Cardiac septum (tissue), 1 donor: ENCODE measurements at places on chromosomes 5 and 9. TPM values are rescaled to one million over a fixed set of nuclear protein-coding genes. Genes with fewer than 3 reads are reported as not detected.

NR2F1-AS1 gene
- total RNA-seq: 0.89 TPM

- DNase-seq: no peak
Measured at GRCh38 chr5:6333182-6333905, 45.0 kb downstream of the MED10 start.

DNA sequence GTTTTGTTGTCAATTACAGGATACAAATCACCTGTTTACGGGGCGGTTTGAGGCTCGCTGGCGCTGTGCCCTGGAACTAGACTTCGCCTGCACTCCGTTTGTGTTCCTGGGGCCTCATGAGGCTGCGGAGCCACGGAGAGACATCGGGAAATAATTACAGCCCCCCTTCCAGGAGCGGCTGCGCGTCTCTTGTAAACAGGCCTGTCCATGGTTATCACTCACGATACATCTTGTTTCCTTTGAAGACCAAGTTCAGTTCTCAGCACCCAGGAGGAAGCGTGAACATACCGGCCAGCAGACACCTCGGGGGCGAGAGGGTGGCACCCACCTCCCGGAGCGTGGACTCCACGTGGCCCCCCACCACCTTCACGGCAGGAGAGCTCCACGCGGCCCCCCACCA lies 297.1 kb upstream of the IRX4 start:
- no peak for DNase-seq

ANKDD1B gene
- total RNA-seq: 0.38 TPM

DNA sequence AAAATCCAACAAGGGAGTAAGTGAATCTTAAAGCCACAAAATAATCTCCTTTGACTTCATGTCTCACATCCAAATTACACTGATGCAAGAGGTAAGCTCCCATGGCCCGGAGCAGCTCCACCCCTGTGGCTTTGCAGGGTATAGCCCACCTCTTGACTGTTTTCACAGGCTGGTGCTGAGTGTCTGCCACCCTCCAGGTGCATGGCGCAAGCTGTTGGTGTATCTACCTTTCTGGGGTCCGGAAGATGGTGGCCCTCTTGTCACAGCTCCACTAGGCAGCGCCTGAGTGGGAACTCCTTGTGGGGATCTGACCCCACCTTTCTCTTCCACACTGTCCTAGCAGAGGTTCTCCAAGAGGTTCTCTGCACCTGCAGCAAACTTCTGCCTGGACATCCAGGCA lies 1051.1 kb upstream of the CDH6 start:
- DNase-seq: no peak

GRCh38 chr5:177432839-177433657 lies 6.6 kb downstream of the GRK6 start:
- DNase-seq: no peak

DNA sequence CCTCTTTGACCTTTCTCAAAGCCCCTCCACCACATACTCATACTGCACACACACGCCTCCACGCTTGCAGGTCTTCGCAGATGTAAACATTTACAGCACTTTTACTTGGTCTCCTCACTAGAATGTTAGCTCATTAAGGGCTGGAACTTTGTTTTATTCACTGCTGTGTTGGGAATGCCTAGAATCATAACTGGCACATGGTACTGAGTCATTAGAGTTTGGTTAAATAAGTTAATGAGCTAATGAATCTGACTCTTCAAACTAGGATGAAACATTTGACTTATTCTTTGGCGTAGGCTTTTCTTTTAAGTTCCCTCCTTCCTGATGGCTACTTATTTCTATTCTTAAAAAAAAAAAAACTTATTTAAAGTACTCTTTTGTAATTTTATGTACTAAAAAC lies 28.9 kb downstream of the MAN2A1 start:
- no peak for DNase-seq

- no peak for DNase-seq
Measured at GRCh38 chr9:113444736-113445135, 18.8 kb upstream of the RGS3 start.

GRCh38 chr9:126156898-126157297 lies 169.7 kb upstream of the MVB12B start:
- peak; percentile 57 for DNase-seq

DNA sequence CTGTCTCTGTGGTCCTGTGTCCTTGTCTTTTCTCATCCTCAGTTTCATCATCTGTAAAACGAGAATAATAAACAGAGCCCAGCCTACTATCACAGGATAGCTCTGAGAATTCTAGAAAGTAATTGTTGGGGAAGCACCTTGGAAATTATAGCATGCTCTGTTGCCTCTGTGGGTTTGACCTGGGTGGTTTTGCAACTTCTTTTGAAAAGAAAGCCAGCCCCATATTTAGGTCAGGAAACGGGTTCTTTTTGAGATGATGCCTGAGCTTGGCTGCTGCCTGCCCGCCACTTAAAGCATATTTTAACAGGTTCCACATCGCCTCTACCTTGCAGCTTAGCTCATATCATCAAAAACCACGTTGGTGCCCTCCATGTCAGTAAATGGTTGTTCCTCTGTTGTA lies 111.1 kb downstream of the TLR4 start:
- DNase-seq: no peak

PRELID2 gene
- 10.5 TPM for total RNA-seq

GARIN3 gene
- total RNA-seq: not detected

DNA sequence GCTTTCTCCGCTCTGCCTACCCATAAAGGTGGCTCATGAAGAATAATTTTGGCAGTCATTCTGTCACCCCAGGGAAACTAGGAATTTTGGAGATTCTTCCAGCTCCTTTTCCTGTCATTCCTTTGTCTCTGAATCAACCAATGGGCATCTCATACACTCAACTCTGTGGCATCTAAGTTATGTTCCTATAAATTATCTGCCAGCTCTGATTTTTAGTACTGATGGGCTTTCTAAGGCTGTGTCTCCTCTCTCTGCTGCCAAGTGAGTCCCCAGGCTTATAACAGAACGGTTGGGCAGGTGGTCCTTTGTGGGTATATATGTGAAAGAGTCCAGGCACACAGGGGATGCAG lies 226.8 kb downstream of the NMUR2 start:
- DNase-seq: no peak

- DNase-seq: no peak
Measured at GRCh38 chr5:62592558-62592957, 13.9 kb downstream of the LRRC70 start.

DNA sequence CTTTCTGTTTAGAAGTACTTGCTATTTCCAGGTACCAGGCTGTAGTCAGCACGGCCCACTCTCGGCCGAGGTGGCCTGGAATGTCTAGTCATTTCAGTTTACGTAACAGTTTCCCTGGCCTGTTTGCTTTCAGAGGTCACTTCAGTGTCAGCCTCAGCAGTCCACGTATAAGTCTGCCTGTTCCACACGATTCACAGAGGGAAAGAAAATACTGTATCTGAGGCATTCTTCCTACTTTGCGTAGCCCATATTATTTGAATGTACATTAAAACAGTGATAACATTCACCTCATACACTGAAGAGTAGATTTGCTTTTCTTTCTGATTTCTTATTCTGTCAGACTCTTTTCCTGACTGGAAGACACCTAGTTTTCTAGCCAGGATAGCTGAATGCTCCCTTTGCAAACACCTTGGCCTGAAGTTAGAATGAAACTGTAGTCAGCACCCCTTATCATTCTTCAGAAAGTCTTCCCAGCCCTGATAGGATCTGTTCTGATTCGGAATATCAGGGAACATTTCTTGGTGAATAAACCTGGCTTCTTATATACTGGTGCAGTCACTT lies 140.9 kb downstream of the AOPEP start:
- peak; percentile 84 for DNase-seq

CYLC2 gene
- total RNA-seq: not detected

GRCh38 chr5:56330167-56330566 lies 97.0 kb upstream of the ANKRD55 start:
- no peak for DNase-seq

SKP1 gene
- total RNA-seq: 494 TPM

DNA sequence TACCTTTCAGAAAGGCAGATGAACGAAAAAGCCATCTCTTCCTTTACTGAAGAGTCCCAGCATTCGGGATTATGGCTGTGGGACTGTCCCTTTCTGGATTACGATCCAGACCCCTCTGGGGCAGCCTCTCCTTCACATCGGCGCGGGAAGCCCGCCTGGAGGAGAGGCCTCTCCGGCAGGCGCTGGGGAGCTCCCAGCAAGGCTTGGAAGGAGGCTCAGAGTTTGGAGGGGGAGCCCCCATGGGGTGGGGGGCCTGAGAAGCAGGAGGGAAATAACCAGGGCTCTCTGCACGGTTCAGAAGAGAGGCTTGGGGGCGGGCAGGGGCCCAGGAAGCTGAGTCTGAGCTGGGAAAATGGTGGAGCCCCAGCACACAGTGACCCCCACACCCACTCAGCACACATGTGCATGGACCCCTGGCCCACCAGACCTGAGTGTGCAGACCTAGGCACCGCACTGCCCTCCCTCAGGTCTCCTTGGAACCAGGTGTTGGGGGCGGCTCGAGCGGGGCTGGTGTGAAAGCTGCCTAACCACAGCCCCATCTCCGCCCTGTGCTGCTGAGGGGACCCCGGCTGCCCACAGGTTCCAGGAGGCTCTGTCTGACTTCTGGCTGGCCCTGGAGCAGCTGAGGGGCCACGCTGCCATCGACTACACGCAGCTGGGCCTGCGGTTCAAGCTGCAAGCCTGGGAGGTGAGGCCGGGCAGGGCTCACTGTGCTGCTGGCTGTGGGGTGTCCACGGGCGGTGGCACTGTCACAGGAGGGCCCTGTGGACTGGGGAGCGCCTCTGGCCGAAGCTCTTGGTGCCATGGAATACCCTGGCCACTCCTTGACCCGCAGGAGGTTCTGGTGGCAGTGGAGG lies 4.5 kb downstream of the NOXA1 start:
- DNase-seq: peak; percentile 49

GRCh38 chr5:20648981-20649380 lies 661.0 kb upstream of the CDH18 start:
- DNase-seq: no peak

PRRX2 gene
- 4.4 TPM for total RNA-seq

DNA sequence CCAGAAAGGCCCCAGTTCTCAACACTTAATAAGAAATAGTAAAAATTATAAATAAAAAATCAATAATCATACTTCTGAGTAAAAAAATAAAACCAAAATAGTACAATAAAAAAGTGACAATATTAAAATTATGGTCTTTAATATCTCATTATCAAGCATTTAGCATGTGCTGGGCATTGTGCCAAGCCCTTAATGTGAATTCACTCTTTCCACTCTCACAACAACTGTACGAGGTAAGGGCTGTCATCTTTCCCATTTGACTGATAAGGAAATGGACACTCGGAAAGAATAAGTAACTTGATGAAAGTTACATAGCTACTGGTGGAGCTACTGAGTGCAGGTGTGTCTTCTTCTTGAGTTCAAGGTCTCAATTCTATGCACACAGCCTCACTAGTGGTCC lies 43.6 kb downstream of the SEC61B start:
- DNase-seq: no peak

- no peak for DNase-seq
Measured at GRCh38 chr9:96523374-96523773, 73.4 kb downstream of the HABP4 start.

GRCh38 chr9:3912280-3912679 lies 386.5 kb upstream of the RFX3 start:
- DNase-seq: no peak

- DNase-seq: peak; percentile 80
Measured at GRCh38 chr5:180070756-180071530, 616 bp downstream of the RNF130 start.

DNA sequence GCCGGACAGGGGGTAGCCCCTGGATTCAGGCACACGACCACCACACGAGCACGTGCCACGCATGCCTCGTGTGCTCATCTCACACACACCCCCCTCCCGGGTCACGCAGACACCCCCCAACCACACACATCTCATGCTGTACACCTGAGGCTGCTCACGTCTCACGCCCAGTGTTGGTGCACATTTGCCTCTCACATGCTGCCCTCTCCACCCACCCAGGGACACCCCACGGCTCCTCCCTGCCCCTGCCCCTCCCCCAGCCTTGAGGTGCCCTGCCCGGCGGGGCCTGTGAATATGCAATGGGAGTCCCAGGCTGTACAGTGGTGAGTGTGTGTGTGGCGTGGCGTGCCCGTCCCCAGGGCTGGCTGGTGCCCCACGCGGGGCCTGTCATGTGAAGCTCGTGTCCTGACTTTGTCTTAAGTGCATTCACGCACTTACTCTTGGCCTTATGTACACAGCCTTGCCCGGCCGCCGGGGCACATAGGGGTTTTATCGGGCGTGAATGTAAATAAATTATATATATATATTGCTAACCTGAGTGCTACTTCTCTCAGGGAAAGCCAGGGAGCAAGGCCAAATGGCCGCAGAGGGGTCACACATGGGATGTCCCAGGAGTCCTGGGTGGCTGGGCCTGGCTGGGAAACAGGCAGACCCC lies 18.7 kb downstream of the HK3 start:
- DNase-seq: no peak

GRCh38 chr5:154610321-154611154 lies 132.5 kb upstream of the HAND1 start:
- DNase-seq: no peak

DNA sequence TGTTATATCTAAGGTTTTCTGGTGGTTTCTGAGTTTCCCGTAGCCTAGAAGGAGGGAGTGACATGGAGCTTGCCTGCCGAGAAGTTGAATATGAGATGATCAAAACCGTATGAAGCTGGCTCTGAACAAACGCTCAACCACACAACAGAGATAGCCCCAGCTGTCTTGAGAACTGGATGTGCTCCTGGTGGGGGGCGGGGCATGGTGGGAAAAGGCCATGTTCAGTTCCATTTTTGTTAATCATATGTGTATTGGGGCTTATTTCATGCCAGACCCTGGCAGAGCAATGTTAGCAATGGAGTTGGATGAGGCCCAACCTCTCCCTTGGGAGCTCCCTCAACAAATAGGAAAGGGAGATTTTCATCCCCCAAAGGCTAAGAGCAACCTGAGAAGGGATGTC lies 4.8 kb downstream of the CCL19 start:
- DNase-seq: peak; percentile 20

DNA sequence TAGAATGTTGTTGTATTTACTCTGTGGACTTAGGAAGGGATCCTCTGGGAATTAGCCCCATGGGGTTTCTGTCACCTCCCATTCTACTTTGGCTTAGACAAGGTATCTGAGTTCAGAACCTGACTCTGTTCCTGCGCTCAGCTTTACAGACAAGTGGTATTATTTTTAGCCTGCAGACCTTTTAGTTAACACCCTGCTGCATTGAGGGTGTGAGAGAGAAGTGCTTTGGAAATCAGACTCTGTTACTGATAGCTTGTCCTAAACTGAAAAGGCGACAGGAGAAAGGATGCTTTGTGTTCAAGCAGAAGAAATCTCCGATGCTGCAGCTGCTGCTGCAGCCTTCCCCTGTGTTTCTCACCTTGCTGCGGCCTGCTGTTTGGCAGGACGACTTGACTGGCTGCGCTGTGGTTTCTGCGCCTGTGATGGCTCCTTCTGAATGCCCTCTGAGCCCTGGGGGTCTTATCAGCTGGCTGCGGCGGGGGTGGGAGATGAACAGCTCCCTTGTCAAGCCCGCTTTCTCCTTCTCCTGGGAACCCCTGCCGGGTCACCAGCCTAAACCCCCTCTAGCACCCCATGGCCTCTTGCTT lies 61.9 kb downstream of the PGM5 start:
- DNase-seq: no peak

- DNase-seq: no peak
Measured at GRCh38 chr5:175465282-175465681, 13.1 kb upstream of the SFXN1 start.

GRCh38 chr5:125894383-125894782 lies 528.8 kb upstream of the GRAMD2B start:
- DNase-seq: no peak

SAPCD2 gene
- total RNA-seq: 0.11 TPM
